ENCODE measurements at places on chromosomes 13 and 19.

- no peak for DNase-seq
These were observed 40.1 kb downstream of the F2RL3 start for GRCh38 chr19:16928916-16929315.

DNA sequence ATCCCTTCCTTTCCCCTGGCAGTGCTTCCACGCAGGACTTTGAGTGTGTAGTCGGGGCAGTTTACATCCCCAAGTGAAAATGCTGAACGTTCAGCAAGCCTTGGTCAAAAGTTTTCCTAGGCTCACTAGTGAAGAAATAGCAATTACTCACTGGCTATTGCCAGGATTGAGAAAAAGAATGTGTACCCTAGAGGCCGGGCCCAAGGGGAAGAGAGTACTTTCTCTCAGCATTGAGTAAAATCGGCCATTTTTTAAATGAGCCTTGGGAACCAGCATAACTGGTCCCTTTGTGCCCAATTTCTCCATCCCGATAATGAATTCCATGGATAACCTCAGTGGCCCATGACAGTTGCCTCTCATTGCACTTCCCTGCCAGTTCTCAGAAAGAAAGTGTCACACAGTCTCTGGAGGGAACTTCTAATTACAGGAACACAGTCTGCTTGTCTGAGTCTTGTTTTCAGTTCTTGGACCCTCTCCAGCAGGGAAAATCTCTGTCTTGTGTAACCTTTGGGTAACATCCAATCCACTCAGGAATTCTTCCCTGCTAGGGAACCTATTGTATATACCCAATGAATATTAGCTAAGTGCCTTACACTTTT, 7.3 kb upstream of the OR7D2 start:
- no peak for DNase-seq

DNA sequence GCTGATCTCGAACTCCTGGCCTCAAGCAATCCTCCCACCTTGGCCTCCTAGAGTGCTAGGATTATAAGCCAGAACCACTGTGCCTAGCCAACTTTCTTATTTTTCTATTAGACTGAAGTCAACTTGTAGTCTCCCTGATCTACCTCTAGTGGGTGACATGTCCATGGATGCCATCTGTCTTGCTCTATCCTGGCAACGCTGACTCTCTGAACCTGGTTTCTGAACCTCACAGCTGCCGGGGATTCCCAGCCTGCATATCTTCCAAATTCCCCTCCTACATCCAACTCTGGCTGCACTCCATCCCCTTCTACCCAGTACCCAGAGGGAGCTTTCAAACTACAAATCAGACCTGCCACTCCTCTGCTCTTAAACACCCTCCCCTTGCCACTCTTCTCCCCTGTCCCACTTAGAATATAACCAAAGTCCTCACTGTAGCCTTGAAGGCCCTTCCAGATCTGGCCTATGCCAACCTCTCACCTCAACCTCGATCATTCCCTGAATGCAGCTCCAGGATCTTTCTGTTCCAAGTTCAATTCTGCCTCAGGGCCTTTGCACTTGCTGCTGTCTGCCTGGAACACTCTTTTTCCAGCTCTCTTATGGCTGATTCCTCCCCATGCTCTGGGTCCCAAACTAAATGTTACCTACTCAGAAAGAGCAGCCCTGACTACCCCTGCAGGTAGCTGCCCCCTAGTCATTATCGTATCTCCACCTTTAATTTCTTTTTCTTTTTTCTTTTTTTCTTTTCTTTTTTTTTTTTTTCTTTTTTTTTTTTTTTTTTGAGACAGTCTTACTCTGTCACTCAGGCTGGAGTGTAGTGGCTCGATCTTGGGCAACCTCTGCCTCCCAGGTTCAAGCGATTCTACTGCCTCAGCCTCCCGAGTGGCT, 2.2 kb downstream of the CLIP3 start:
- DNase-seq, result no peak

GRCh38 chr19:8640402-8641004, 10.1 kb downstream of the NFILZ start:
- no peak for DNase-seq

DNA sequence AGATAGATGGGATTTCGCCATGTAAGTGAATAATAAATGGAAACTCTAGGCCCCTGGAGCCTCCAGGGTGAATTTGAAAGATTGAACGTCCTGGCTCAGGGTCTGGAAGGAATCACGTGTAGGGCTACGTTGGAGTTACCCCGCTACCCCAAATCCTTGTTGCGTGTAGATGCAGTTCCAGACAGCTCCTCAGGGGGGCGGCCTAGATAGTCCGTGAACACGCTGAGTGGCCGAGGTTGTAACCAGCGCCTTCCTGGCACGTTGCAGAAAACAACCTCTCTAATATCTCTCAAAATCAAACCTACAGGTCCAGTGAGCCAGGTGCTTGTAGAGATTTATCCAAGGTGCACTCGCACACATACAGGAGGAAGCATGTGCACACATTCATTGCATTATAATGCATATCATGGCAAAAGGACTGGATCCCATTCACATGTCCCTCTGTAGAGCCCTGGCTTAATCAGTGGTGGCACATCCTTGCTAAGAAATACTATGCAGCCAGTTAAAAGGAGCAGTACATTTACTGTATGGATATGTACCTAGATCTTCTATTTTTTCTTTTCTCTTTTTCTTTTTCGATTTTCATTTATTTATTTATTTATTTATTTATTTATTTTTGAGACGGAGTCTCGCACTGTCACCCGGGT, 2.5 kb upstream of the KEAP1 start:
- no peak for DNase-seq

- no peak for DNase-seq
These were observed 1013.6 kb downstream of the UQCRFS1 start for GRCh38 chr19:28199323-28199722.

- no peak for DNase-seq
These were observed 14.0 kb downstream of the UNC13A start for GRCh38 chr19:17673937-17674799.

DNA sequence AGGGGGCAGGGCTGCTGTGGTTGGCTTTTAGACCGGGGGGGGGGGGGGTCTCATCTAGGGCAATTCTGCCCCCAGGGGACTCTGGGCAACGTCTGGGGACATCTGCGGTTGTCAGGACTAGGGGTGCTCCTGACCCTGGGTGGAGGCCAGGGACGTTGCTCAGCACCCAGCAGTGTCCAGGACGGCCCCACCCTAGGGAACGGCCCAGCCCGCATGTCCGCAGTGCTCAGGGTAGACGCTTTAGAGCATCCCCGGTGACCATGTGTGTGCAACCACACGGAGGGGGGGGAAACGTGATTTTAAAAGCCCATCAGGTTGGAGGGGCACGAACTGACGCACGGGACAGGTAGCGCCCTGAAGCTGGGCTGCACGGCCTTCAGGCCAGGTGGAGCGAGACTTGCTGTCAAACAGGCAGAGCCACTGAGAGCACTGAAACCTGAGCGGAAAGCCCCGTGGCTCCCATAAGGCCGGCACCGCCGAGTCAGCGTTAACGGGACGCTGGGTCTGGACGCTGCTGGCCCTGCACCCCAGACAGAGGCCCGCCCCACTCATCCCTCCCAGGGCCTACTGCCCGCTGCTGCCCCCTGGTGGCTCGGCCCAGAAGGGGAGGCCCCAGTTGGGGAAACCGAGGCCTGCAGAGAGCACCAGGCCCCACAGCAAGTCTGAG, 8.3 kb downstream of the CACTIN start:
- DNase-seq, result no peak

- no peak for DNase-seq
These were observed 666.6 kb upstream of the ARGLU1 start for GRCh38 chr13:107234319-107235073.

GRCh38 chr13:46894568-46894967, 2.3 kb downstream of the HTR2A start:
- DNase-seq, result no peak

- DNase-seq, result no peak
These were observed 22.0 kb downstream of the EPN1 start for GRCh38 chr19:55697069-55697440.

DNA sequence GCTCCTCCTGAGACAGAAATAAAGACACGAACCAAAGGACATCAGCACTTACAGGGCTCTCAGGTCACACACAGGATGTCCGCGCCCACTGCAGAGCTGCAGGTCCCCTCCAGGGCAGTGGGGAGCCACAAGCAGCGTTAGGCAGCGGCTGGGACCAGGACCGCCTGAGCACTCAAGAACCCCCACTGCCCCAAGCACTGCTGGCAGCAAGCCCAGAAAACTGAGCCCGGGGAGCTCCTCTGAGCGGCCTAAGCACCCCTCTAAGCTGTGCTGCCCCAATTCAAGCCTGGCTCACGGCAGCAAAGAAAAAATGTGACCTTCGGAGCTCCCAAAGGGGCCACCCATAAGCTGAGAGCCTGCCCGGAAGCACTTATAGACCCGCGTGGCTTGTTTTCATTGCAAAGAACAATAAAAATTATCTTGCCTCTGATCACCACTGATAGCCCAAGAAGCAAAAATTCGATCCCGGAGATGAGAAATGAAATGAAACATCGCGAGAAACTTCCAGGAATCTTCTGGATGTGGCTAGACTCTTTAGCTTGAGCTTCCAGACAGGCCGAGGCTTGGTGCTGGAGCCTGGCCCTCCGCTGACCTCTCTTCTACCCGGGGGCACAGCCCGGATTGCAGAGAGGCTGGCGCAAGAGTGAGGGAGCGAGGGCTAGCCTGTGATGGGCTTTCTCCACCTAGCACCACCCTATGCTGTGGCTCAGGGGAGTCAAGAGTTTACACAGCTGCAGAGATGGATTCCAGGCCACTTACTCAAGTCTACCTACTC, 6.3 kb downstream of the DPP9 start:
- no peak for DNase-seq

GRCh38 chr19:3774621-3775373, 2.8 kb upstream of the RAX2 start:
- no peak for DNase-seq

GRCh38 chr13:22945321-22946226, 235.2 kb upstream of the SGCG start:
- DNase-seq, result no peak

- DNase-seq, result no peak
These were observed 12.5 kb downstream of the COLGALT1 start for GRCh38 chr19:17567940-17568339.

- no peak for DNase-seq
These were observed 584 bp downstream of the SMG9 start for GRCh38 chr19:43754253-43754502.

DNA sequence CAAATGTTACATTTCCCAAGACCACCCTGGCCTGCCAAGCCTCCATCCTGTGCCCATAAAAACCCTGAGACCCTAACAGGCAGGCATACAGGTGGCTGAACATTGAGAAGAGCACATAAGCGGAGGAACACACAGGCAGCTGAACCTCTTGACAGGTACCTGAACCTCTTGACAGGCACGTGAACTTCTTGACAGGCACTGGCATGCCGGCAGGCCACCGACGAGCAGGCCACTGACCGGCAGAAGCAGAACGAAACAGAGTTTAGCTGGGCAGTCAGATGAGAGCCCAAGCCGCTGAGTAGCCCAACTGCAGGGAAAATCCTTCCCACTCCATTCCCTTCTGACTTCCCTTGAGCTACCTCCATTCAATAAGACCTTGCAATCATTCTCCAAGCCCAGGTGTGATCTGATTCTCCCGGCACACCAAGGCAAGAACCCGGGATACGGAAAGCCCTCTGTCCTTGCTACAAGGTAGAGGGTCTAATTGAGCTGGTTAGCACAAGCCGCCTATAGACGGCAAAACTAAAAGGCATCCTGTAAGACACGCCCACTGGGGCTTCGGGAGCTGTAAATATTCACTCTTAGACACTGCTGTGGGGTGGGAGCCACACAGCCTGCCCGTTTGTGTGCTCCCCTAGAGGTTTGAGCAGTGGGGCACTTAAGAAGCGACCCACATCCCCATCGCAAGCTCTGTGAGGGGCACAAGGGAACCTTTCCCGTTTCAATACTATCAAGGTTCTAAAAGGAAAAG, 2613.9 kb upstream of the PCDH20 start:
- no peak for DNase-seq

DNA sequence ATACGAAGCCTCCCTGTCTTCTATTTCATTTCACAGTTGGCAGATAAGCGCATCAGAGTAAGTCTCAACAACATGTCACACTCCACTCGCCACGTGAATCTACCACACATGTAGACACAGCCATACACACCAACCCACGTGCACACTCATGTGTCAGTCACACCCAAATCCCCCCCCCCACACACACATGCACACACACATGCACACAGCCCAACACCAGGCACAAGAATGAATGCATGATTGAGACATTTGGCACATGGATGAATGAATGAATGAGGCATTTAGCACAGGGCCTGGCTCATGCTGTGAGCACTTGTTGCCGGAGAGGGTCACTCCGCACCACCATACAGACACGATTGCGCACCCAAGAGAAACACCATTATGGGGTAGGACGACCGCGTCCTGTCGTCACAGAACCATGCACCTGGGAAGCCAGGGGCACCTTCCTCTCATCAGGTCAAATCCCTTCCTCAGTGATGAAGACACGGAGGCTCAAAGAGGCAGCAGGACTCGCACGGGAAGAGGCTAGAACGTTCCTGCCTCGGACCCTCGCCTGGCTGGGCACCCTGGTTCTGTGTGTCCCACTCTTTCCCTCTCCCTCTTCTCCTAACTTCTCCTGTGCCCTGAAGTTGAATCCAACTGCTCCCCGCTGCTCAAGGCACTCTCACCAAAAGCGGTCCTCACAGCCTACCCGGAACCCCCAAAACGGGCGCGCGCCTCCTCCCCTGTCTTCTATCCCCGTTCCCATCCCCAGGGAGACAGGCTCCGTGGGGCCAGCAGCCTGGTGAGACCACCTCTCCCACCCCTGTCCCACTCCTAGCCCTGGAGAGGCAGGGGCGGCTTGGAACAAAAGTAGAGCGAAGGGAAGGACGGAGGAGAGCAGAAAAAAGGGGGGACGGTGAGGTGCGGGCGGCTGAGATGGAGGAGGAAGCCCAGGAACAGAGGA, 1.3 kb downstream of the MEIS3 start:
- no peak for DNase-seq

- no peak for DNase-seq
These were observed 215.3 kb upstream of the PCDH9 start for GRCh38 chr13:67445436-67445835.

DNA sequence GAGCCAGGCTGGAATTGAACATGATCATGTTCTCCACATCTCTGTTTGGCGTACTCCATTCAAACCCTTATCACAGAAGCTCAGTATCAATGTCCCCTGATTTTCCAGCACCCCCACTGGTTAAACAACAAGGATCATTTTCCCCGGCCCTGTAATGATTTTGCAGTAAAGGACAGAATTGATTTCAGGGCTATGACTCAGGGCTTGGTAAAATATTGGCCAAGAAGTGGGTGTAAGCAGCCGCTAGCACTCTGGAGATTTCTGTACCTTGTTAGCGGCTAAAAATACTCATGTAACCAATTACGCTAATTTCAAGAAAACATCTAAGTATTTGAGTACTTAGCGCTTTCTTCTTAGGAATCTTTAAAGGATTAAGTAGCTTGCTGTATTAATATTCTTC, 69.5 kb upstream of the FNDC3A start:
- DNase-seq, result no peak

GRCh38 chr19:17505223-17505622, 6.2 kb upstream of the PGLS start:
- DNase-seq, result no peak

GRCh38 chr13:75432045-75432444, 49.9 kb downstream of the TBC1D4 start:
- DNase-seq, result no peak

All from NCI-H1417 treated with DMSO at 0.1 percent for 48 hours (cell line).